HT-29 (cell line): ENCODE measurements at places on chromosomes 2 and 18.
A peak's percentile ranks its signal among the peaks of the same experiment; 100 is the strongest.

DNA sequence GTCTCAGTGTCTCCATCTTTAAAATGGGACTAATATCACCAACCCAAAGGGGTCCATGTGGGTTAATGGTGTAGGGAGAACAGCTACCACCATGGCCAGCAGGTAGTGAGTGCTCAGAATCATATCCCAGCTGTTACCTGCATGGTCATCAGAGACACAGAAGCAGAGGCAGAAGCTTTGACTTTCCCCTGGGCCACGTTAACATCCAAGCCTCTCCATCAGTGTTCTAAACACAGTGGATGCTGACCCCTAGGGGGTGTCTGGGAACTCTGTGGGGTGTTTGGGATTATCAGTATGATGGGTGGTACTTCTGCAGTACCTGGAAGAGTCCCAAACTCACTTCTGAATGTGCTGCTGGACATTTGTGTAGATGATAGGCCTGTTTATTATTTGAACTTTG lies 93.6 kb downstream of the GYPC start:
- DNase-seq = peak; percentile 3

DNA sequence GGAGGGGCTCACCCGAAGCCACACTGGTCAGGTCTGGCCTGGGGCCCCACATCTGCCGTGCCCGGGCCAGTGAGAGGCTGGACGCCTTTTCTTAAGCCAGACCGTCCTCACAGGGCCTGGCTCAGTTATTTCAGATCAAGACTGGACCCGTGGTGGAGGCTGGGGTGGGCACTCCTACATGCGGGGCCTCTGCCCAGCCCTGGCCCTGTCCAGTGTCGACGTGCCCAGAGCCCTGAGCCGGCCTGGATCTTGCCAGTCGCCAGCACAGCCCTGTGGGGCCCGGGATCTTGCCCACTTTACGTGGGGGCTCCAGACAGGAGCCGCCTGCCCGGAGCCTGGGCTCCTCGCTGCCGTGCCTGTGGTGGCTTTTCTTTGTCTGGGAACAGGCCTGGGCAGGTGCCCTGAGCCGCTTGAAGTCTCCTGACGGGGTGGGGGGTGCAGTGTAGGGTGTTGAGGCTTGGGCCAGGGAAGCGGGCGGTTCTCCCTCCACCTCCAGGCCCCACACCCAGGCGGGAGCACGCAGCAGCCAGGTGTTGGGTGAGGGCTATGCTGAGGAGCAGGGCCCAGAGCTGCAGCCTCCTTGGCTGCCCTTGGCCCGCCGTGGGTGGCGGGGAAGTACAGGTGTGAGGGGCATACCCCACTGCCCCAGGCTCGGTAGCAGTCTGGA lies 6.0 kb downstream of the GPC1 start:
- no peak for DNase-seq

GRCh38 chr18:49051311-49051967 lies 100.7 kb upstream of the SMAD7 start:
- DNase-seq = no peak

DNA sequence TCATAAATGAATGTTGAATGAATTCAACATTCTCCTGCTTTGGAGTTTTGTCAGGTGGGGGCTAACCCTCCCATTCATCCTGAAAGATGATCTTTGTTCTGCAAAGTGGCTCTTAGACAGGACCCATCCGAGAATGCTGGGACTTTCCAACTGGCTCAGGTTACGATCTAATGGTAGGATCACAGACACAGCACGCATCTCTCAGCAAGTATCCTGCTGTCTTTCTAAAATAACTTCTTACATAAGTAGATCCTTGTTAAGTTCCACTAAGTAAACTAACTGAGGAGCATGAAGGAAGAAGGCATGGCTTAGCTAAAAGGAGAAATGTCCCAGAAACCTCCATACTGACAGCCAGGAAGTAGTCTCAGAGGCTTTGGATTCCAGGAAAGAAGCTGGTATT lies 23.7 kb downstream of the CYP27A1 start:
- DNase-seq = no peak

DNA sequence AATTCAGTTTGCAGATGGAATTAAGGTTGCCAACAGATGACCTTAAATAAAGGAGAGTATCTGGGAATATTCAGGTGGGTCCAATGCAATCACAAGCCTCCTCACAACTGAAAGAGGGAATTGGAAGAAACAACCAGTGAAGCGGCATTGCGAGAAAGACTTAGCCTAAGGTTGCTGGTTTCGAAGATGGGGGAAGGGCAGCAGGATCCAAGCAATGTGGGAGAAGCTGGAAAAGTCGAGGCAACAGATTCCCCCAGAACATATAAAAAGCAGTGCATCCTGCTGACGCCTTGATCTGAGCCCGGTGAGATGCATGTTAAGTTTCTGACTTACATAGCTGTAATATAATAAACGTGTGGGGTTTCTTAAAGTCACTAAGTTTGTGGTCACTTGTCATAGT lies 162.5 kb downstream of the NDUFA10 start:
- no peak for DNase-seq

DNA sequence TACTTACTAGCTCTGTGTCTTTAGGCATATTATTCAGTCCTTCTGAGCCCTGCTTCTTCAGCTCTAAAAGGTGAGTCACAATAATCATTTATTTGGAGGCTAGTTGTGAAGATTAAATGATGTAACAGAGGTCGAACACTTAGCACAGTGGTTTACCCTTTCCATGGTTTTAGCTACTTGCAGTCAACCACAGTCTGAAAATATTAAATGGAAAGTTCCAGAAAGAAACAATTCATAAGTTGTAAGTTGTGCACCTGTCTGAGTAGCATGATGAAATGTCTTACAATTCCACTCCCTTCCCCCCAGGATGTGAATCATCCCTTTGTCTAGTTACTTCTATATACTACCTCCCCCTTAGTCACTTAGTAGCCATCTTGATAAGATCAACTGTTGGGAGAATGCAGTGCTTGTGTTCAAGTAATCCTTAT lies 217.6 kb upstream of the THUMPD2 start:
- peak; percentile 66 for DNase-seq

DNA sequence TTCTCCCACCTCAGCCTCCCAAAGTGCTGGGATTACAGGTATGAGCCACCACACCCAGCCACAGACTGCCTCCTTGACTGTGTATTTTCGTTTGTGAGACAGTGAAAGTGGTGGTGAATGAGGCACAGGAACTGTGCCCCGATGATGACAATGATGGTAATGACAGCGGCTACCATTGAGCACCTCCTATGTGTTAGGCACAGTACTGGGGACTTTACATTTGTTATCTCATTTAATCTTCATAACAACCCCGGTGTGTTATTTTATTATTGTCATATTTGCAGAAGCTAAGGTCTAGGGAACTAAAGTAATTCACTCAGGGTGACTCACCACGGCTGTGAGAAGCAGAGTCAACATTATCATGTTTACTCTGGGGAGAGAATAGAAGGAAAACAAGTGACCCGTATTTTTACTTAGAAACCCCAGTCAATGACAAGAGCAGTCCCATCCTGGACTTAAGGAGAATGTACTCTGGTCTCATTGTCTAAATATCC lies 77.6 kb upstream of the ALPP start:
- DNase-seq = peak; percentile 88

DNA sequence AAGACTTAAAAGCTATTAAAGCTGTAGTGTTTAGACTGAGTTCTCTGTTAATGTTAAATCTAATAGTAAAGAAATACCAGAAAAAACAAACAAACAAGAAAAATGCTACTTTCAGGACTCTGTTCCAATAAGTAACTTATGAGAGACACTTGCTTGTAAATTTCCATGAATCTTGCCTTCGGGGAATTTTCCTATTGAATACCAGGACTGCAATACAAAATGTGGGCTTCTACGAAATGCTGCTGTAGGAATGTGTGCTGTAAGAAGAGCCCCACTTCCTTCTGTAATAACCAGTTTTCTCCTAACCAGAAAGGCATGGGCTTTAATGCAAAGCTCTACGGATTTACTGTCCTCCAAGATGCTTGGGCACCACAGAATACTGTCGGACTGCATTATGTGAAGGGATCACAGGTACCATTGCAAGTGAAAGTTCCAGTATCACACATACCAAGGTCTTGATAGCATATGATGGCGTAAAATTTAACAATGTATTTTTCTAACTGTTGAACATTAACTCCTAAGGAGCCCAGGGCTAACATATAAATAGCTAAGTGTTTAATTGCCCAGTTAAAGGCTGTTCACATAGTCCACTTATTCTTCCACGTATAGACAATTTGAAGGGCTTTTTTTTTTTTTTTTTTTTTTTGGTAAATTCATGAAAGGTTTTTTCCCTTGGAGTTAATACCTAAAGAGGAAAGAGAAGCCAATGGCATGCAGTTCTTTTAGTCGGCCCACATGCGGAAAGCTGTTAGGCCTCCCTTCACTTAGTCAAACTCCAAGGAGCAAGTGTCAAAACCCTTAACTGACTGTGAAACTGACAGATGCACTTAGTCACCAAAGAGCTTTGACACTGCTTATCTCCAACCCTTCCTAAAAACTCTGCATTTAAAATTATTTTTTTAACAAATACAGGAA lies 564.0 kb upstream of the POU3F3 start:
- no peak for DNase-seq

- DNase-seq = no peak
These were observed 264.0 kb upstream of the EPHA4 start for GRCh38 chr2:221836095-221836494.

DNA sequence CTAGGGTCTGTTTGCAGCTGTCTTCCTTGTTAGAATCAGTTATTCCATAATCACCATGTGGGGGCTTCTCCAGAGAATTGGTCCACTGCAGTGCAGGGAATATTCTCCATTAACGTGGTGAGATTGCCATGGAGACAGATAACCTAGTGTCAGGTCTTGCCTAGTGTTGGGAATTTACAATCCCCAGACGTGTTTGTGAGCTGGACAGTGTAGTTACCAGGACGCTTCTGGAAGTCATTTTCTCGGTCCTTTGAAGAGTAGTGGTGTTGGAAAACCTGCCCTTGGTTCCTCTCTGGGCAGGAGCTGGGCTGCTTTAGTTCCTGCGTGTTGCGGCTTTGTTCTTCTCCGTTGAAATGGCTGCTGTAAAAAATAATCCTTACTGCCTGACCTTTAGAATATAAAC lies 68.8 kb upstream of the LYPD6B start:
- no peak for DNase-seq

DNA sequence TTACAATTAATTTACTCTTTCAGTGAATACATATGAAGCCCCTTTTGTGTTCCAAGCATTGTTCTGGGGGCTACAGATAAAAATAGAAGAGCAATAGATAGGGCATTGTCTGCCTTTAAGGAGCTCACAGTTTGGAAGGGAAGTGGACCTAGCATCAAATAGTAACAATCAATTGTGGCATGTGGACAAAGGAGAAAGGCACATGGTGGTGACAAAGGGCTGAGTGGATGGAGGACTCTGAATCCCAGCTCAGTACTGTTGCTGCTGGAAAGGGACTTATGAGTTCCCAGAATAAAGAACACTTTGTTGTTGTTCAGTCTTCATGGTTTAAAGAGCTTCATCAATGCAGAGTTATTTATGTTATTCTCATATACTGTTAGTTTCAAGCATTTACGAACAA lies 217.7 kb downstream of the HRH4 start:
- DNase-seq = no peak

DNA sequence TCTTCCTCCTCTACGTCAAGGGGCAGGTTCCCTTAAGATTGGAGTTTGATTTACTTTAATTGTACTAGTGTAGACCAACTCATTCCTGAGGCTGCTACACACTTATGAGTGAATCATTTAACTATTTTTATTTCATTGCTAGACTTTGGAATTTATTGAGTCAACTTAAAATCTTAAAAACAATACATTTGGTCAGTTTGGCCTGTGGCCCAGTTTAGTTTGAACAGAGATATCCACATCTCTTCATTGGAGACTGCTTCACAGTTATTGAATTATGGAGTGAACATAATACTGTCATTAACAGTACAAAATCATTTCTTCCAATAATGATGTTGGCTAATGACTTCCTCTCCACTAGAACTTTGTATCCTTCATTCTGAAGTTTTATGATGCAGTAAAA lies 34.5 kb upstream of the STPG4 start:
- no peak for DNase-seq

GRCh38 chr2:136052369-136053362 lies 65.3 kb downstream of the CXCR4 start:
- no peak for DNase-seq

GRCh38 chr2:132951008-132951714 lies 281.2 kb upstream of the LYPD1 start:
- no peak for DNase-seq

- no peak for DNase-seq
These were observed 154.9 kb downstream of the AQP4 start for GRCh38 chr18:26710470-26711096.

GRCh38 chr2:239881031-239881471 lies 144.1 kb downstream of the NDUFA10 start:
- no peak for DNase-seq

DNA sequence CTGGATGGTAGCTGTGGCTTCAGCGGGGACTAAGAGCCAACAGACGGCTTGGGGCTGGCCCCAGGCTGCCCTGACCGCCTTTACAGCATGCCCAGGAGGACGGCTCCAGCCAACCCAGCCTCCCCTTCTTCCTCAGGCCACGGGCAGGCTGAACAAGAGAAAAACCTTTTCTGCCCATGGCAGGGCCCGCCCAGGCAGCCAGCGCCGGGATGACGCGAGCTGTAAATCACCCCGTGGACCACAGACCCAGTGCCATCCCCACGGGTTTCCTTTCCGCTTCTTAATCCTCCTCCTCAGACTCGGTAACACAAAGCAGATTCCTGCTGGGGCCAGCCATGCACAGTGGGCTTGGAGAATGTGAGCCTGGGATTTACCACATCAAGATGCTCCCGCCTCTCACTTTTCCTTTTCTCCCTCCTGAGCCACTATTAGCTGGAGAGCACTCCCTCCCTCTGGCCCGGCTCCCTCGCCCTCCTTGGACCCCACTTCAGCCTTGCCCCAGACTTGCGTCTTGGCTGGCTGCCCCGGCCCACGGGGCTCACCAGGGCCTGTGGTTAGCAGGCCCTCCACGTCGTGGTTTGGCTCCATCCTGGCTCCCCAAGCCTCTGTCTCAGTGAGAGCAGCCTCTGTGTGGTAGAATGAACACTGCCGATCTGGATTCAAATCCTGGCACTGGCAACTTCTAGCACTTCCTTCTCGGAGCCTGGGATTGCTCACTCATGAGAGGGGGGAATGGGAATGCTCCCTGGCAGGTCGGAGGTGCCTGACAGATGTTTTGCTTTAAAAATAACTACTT lies 31.4 kb downstream of the ATOH8 start:
- DNase-seq = no peak

DNA sequence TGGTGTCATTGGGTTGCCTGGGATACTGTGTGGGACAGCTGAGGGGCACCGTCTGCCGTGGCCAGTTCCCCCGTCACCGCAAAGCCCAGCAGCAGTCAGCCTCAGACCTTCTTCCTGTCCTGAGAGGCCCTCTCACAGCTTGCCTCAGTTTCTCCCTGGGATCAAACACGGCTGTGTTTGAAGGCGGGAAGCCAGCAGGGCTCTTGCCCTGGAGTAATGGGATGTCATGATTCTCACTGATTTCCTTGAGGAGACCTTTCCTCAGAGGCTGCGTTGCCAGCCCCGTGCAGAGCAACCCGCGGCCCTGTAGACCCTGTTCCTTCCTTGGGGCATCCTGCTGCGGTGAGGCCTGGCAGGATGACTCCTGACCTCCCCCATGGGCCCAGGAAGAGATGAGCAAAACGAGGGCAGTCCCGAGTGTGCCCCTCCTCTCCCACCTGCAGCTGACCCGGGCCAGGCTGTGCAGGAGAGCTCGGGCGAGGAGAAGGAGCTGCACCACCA lies 13.9 kb upstream of the NFATC1 start:
- no peak for DNase-seq
